WTC11 (cell line): ENCODE measurements at places on chromosomes 1 and 21.

- DNase-seq, result no peak
Observed at GRCh38 chr21:46054451-46054881, 43.4 kb upstream of the COL6A2 start.

DNA sequence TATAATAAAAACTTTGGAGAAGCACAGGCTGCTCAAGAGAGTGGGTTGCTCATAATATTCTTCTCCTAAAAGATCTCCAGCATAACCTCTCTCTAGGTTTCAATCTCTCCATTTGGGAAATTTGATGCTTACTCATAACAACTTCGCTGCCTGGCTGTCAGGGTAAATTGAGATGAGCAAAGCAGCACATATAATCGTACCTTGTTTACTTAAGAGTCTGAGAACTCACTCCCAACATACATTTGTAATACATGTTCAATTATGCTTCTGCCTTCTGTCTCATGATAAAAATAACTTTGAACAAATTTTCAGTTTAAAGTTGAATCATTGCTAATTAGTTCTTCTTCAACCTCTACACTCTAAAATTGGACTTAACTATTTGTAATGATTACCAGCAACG lies 68.9 kb downstream of the DUSP10 start:
- no peak for DNase-seq

GRCh38 chr1:221204055-221204833 lies 325.0 kb downstream of the HLX start:
- no peak for DNase-seq

DNA sequence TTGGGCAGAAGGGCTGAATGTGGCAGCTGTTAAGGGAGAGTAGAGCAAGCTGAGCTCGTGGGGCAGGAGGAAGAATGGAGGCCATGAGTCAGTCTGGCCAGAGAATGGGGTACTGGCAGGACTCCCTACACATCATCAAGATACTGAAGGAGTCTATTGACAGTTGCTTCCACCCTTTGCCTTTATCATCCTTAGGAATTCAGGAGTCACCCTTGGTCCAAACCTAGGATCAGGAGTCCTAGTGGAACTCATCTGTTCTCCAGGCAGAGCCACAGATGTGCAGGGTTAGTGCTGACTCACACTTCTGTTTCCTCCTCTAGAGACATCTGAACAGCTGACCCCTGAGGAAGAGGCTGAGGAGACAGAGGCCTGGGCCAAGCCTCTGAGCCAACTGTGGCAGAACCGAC lies 18.7 kb upstream of the ST3GAL3 start:
- DNase-seq, result no peak

DNA sequence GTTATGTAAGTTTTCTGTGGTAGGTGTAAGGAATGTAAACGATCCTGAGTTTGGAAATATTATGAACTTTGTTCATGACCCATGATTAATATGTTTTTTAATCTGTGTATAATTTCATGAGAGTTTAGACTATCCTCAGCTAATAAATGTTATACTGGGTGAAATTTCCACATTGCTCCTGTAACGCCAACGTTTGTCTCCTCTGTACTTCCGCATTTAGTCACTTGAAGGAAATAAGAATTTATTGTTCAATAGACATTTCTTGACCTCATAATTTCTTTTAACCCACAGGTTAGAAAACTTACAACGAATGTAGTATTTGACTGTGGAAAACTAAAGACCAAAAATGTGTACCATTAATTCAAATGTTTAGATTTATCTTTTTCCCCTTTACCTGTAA lies 876 bp downstream of the KCNJ15 start:
- DNase-seq, result no peak
